ENCODE measurements at places on chromosomes 16 and 17.

DNA sequence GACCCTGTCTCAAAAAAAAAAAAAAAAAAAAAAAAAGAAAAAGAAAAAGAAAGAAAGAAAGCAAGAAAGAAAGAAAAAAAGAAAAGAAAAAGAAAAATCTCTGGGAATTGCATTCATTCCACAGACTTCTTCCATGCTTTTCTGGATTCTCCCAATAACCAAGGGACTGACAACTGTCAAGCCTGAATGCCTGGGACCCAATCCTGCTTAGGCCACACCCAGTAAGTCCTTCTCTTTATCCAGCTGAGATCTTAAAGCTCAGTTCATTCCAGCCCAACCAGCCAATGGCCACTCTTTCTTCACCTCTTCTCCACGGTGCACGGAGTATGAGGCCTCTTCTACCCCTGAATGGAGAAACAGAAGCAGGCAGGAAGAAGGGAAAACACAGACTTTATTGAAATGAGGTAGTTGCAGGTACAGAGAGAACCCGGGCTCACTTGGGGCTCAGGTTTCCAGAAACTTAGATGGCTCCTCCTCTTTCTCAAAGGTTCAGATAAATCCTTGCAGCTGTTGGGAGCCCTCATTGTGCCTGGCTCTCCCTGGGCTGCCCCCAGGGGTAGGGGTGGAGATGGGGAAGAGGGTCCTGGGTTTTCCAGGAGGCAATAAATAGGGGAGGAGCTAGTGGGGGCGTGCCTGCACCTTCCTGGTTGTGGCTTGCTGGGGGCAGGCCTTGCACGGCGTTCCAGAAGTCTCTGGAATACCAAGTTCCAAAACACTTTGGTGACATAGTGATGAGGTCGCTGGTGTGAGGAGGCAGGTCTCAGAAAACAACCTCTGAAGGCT lies 2.5 kb downstream of the HOXB1 start:
- DNase-seq = no peak

GRCh38 chr16:14196539-14196938 lies 125.4 kb downstream of the MRTFB start:
- no peak for DNase-seq

DNA sequence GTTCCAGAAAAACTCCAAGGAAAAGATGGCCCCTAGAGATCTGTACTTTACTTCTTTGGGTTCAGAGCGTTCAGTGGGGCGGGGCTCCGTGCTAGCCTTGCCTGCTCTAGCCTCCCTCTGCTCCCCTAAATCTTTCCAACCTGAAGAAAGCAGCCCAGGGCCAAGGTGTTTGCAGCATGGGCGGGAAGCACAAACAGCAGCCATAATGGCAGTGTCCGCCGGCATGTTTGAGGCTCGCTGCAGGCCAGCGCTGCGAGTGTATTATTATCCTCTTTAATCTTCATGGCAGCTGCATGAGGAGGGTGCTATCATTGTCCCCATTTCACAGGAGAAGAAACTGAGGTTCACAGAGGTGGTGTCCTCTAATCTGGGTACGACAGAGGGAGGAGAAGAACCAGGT lies 10.4 kb downstream of the CALB2 start:
- no peak for DNase-seq

GRCh38 chr16:20870122-20870820 lies 29.9 kb downstream of the DCUN1D3 start:
- no peak for DNase-seq

GRCh38 chr17:77115510-77115909 lies 25.3 kb upstream of the SEC14L1 start:
- no peak for DNase-seq

- DNase-seq = no peak
Observed at GRCh38 chr17:58684003-58684402, 7.8 kb downstream of the TEX14 start.

- DNase-seq = no peak
Observed at GRCh38 chr17:63190821-63191370, 224.9 kb downstream of the TANC2 start.

GRCh38 chr17:79002796-79003593 lies 6.6 kb downstream of the CANT1 start:
- DNase-seq = no peak

- no peak for DNase-seq
Observed at GRCh38 chr17:14752011-14752410, 451.1 kb downstream of the HS3ST3B1 start.

DNA sequence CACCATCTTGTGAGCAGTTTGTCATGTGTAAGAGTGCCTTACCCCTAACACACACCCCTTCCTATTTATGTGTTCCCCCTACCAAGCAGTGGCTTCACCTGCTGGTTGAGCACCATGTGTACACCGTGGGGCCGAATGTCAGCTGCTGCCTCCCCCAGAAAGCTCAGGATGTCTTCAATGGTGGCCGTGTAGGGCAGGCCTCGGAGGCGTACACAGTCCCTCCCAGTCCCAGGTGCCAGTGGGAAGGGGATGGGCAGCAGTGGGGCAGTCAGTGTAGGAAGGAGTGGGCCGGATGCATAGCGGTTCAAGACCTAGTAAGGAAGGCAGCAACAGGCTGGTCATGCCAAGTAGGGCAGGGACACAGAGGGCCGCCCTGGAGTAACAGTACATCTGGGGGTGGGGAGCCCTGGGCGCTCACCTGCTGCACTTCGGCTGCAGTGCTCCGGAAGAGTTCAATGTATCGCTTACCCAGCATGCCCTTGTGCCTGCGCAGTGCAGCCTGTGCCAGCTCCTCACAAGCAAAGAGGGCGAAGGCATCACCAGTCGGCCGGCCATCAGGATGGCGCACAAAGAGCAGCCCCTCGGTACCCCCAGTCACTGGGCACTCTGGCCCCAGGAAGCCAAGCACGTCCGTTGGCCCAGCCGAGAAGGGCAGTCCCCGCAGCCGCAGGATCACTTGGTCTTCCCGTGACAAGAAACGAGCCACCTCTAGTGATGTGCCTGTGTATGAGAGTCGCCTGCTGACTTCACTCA lies 4.4 kb downstream of the ESRP2 start:
- no peak for DNase-seq

DNA sequence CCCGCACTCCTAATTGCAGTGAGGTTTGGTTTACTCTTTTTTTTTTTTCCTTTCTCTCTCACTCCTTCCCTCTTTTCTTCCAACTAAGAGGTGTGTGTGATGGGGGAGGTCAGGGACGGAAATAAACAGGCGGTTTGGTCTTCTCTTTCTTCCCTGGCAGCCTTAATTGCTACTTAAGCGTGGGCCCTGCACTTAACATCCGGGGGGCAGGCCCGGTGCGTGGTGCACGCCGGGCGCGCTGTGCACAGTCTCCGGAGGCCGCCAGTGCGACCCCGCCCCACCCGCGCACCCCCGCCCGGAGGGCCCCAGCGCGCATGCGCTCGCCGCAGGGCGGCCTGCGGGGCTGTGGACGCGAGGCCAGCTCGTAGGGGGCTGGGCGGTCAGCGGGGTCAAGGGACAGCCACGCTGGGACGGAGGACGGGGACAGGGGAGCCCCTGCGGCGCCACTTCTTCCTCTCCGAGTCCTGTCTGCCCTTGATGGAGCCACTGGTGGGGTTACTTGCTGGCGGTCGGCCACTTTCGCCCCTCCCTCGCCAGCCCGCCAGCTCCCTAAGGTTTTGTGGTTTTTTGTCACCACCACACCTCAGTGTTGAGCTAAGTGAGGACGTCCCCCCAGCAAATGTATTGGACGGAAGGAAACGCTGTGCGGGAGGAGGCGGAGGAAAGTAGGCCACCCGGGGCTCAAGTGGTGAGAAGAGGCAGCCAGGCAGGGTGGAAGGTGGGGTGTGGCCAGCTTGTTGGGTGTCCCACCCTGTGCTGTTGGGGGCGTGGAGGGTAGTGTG lies 120.9 kb downstream of the MRM1 start:
- peak; percentile 30 for DNase-seq

DNA sequence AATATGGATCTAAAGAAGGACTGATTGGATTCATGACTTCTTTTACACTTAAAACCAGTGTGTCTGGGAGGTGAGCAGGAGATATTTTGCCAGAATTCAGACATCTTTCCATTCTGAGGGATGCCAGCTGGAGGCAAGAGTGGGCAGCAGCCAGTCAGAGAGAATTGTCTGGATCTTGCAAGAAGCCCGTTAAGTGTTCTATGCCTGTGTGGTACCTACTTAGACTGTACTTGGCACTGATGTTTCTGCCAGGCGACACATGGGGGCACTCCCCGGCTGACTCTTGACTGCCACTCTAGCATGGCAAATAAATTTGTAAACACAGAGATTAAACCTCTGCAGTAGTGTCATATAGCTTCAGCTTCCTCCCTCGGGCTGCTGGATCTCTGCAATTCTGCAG lies 247.7 kb downstream of the UTP18 start:
- no peak for DNase-seq

- DNase-seq = peak; percentile 88
Observed at GRCh38 chr17:49730078-49730784, 22.5 kb upstream of the SLC35B1 start.

DNA sequence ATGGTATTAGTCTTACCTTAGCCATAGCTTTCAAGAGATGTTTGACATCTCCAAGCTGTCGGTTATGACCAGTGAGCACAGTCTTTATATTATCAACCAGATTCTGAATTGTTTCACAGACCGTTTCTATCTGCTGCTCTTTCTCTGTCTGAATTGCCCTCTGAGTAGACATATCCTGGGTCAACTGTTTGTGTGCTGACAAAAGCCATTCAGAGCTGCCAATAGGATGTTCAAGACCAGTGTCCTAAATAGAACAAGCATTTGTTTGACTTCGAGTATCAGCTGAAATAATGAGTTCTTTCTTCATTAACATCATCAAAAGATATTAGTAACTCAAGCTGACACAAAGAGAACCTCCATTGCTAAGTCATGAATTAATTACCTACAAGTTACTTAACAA lies 14.9 kb upstream of the ARL6IP1 start:
- DNase-seq = no peak

DNA sequence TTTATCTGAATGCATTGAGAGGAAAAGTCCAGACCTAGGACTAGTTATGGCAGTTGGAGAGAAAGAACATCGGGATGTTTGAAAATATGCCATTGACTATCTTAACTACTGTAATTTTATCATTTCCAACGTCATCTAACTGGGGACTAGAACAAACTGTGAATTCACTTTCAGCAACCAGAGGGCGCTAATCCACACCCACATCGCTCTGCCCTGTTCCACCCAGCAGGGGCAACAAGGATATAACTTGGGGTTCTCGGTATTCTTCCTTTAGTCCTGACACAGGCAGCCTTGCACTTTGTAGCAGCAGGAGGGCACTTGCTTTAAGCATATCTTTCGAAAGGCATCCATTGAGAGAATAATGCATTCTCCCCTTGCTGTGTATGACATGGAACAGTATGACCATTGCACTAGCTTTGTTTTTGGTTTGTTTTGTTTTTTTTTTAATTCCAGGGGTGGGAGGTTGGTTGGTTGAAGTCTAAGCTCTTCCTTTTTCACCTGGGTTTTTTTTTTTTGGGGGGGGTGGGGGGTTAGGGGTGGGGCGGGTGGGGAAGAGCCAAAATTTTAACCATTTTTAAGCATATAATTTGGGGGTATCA lies 31.5 kb downstream of the SIAH1 start:
- DNase-seq = peak; percentile 85

- DNase-seq = no peak
Observed at GRCh38 chr17:8664456-8665126, 34.1 kb upstream of the MYH10 start.

DNA sequence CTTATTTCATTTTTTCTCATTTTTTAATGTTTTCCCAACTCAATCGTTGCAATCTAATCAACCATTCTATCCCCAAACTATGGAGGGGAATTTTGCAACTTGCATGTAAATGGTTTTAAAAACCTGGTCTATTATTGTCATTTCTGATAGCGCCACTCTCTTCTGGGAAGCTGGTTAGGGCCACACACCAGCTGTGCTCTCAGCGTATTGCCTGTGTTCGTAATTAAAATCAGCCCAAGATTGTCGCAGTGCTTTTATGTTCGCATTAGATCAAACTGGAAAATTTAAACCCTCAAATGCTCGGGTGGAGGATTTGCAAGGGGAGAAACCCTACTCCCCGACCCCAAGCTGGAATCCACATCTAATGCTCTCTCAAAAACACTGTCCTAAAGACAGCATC lies 123.5 kb upstream of the CACNG5 start:
- DNase-seq = no peak
